T-cell (primary cell): ENCODE measurements at places on chromosomes 3 and 15.

DNA sequence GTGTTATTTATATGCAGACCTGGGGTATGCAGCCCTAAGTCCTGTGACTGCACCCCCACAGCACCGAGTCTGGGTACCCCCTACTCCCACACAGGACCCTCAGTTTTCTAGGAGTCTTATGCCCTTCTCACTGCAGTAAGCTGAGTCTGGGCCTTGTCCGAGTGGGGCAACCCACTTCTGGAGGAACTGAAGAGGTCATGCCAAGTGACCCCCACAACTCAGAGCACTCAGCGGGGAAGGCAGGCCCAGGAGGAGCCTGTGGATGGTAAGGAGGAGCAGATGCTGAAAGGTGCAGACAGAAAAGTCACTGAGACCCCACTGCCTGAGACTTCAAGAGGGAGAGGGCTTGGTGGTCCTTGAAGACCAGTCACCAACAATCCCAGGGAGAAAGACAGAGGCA lies 56.1 kb upstream of the FGD5 start:
- no peak overlapping the region for H3K4me3 ChIP-seq
- no peak overlapping the region for H3K27ac ChIP-seq
- H3K4me1 ChIP-seq: no peaks in the 10 kb centered on the region
- H3K27me3 ChIP-seq: no peaks in the 10 kb centered on the region
- no peaks in the 10 kb centered on the region for H3K36me3 ChIP-seq

DNA sequence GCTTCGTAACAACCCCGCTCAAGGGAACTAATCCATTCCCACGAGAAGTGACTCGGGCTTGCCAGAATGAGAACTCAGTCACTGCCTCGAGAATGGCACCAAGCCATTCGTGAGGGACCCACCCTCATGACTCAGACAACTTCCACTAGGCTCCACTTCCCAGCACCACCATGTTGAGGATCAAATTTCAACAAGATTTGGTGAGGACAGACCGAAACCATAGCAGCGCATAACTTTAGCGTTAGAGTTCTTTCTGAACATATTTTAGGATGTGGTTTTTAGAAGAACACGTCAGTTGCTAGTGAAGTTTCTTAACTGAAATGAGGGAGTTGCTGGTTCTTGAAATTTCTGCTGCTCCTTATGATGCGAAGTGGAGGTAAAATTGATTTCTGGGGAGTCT lies 13.5 kb downstream of the PTPRG start:
- H3K4me1 ChIP-seq: no peaks in the 10 kb centered on the region
- H3K4me3 ChIP-seq: no peak overlapping the region
- DNase-seq: no peak
- H3K36me3 ChIP-seq: no peaks in the 10 kb centered on the region
- no peaks in the 10 kb centered on the region for H3K27me3 ChIP-seq

DNA sequence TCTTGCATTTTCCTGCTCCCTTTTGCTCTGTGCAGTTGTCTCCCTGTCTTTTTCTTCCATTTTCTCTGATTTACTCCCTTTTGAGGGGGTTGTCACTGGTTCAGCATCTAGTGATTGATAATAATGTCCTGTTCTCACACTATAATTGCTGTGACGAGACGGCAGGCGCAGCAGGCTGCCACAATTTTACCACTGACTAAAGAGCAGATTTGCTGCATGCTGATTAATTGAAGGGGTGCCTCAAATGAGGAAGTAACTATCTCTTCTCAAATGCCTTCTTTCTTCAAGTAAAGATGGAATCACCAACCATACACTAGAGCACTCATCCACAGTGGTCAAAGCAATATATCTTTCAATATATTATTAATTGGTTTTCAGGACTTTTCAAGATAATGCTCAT lies 219.3 kb downstream of the CBLB start:
- H3K36me3 ChIP-seq: no peaks in the 10 kb centered on the region
- no peak overlapping the region for H3K27ac ChIP-seq
- no peak overlapping the region for H3K4me3 ChIP-seq
- no peak for DNase-seq

- H3K27ac ChIP-seq: no peak overlapping the region
- H3K27me3 ChIP-seq: no peaks in the 10 kb centered on the region
- DNase-seq: no peak
- H3K4me3 ChIP-seq: no peak overlapping the region
- H3K4me1 ChIP-seq: peaks cover 12% of the 10 kb centered on the region
These were observed 14.2 kb downstream of the EIF4E3 start for GRCh38 chr3:71710906-71711494.

DNA sequence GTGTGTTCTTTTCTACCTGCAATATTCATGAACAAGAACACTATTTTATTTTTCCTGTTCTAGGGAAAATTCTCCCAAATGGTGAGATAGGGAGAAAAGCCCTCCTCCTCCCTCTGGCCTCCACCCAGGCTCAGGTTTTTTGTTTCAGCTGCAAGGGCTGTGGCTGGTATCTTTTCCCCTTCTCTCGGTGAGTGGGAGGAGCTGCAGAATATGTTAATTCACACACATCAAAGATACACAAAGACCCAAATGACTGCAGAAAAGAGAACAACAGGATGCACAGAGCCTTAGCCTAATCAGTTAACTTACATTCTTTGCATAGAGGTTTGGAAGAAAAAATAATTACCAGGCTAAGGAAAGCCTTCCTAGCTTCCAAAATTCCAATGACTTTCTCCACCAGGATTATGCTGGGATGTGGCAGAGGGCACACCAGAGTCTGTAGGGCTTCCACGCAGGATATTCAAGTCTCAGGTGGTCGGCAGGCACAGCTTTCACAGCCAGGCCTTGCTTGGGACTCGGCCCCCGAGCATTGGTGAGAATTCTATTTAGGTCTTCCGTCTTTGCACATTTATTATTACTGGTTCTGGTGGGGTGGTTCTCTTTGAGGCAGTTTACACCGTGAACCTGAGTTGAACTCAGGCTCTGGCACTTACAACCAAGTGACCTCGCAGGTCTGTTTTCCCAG lies 64.9 kb downstream of the ABHD5 start:
- no peaks in the 10 kb centered on the region for H3K36me3 ChIP-seq
- no peak overlapping the region for H3K4me3 ChIP-seq
- peaks cover 41% of the 10 kb centered on the region for H3K4me1 ChIP-seq
- H3K27me3 ChIP-seq: no peaks in the 10 kb centered on the region

DNA sequence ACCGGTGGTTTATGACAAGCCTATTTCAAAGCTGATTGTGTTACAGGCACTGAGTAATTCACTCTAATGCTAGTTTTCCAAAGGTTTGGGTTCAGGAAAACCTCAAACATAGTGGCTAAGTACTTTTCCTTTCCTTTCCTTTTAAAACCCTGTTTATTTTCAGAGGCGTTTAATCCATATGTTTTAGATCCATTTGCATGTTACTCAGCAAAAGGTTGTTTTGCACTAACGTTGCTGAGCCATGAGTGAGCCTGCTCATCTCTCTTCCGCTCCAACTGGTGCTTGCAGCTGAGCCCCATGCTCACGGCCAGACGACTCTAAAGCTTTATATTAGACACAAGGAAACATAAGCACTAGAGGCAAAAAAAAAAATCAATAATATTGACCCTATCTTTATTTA lies 9.4 kb downstream of the CEMIP start:
- H3K4me1 ChIP-seq: no peaks in the 10 kb centered on the region
- peaks cover 11% of the 10 kb centered on the region for H3K27me3 ChIP-seq
- no peak overlapping the region for H3K27ac ChIP-seq
- DNase-seq: no peak
- H3K4me3 ChIP-seq: no peak overlapping the region
- no peaks in the 10 kb centered on the region for H3K36me3 ChIP-seq

GRCh38 chr3:12831301-12831866 lies 10.0 kb downstream of the RPL32 start:
- H3K4me1 ChIP-seq: no peaks in the 10 kb centered on the region
- H3K36me3 ChIP-seq: peaks cover 23% of the 10 kb centered on the region
- no peak for DNase-seq
- H3K27ac ChIP-seq: no peak overlapping the region
- no peak overlapping the region for H3K4me3 ChIP-seq
- H3K27me3 ChIP-seq: no peaks in the 10 kb centered on the region

DNA sequence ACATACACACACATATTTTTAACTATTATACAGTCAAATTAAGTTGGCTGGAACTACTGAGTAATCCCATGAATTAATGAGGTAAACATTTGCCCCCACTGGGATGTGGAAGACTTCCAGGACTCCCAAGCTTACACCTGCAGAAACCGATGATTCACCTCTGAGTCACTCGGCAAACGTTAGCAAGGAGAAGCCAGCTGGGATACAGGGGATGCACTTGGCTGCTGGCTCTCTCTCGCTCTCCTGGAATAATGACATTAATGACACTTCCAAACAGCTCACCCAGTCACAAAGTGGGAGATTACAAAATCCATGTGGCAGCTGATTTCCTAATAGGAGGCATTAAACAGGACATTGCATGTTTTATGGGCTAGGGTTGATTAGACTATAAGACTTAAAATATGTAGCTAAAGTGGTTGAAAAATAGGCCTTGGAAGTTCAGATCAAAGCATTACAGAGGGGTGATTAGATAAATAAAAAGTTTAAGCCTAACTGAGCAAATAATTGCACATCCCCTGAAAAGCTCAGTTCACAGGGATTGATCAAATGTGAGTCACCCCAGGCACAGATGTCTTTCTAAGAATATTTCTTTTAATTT lies 500.9 kb downstream of the SOX2 start:
- no peaks in the 10 kb centered on the region for H3K36me3 ChIP-seq
- H3K4me1 ChIP-seq: no peaks in the 10 kb centered on the region
- no peak for DNase-seq
- H3K27ac ChIP-seq: no peak overlapping the region
- no peaks in the 10 kb centered on the region for H3K27me3 ChIP-seq

- H3K36me3 ChIP-seq: no peaks in the 10 kb centered on the region
- peaks cover 12% of the 10 kb centered on the region for H3K27me3 ChIP-seq
- no peaks in the 10 kb centered on the region for H3K4me1 ChIP-seq
- H3K27ac ChIP-seq: no peak overlapping the region
- no peak for DNase-seq
These were observed 47.6 kb upstream of the SPATA12 start for GRCh38 chr3:57012847-57013246.

DNA sequence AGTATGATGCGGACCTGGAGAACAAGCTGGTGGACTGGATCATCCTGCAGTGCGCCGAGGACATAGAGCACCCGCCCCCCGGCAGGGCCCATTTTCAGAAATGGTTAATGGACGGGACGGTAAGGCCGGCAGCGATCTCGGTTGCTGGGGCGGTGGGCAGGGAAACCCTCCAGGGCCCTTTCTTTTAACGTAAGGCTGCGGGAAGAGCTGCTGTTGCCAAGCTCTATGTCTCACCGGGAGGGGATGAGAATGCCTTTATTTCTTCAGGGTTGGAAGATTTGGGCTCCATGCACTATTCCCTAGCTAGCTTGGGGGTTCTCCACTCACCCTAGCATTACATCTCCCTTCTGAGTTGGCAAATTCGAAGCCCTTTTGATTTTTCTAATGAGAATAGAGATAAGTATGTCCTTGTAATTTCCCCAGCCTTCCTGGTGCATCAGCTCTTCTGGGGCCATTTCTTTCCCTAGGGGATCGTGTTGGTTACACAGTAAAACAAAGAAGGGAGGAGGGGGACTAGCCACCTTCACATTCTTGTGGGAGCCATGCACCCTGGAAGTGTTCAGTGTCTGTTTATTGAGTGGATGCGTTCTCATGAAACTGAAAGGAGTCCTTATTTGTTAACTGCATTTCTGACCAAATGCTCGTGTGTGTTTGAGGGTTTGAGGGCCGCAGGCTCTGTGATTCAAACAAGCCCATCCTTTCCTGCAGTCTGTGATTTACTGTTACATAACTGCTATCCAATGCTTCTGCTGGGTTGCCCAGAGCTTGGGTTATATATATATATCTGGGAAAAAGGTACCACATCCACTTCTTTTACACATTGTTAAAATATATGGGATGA lies 982 bp downstream of the TAGLN3 start:
- peaks cover 29% of the 10 kb centered on the region for H3K4me1 ChIP-seq
- no peak for DNase-seq
- no peak overlapping the region for H3K4me3 ChIP-seq
- no peaks in the 10 kb centered on the region for H3K36me3 ChIP-seq

GRCh38 chr3:129304146-129304961 lies 25.7 kb downstream of the HMCES start:
- no peaks in the 10 kb centered on the region for H3K27me3 ChIP-seq
- peaks cover 56% of the 10 kb centered on the region for H3K36me3 ChIP-seq
- peaks cover 9% of the 10 kb centered on the region for H3K4me1 ChIP-seq
- no peak overlapping the region for H3K27ac ChIP-seq
- no peak overlapping the region for H3K4me3 ChIP-seq

DNA sequence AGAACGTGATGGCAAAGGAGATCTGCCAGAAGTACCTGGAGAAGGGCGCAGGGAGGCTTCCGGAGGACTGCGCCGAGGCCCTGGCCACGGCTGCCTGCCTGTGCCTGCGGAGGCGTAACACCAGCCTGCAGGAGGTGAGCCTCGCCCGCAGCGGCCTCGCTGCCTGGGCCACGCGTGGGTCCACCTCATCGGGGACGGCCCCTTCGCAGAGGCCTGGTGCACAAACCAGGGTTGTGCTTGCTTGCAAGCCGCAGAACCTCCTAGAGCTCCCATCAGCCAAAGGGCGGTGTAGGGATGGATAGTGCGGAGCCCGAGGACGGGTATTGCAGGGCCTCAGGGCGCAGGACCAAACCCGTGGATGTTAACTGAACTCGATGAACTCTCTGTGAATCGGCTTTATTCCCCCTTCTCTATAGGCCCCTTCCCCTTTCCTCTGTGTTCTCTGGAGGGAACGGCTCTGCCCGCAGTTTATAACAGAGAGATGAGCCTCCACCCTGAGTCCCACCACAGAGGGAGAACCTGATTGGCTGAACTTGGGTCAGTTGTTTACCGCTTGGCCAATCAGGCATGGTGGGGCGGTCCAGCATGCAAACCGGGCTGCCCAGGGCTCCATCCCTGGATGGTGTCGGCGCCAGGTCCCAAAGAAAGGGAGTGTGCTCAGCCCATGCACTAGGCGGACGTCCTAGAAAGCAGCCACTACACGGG lies 13.6 kb upstream of the TATDN2 start:
- peaks cover 31% of the 10 kb centered on the region for H3K36me3 ChIP-seq
- no peak overlapping the region for H3K27ac ChIP-seq
- no peaks in the 10 kb centered on the region for H3K27me3 ChIP-seq
- H3K4me3 ChIP-seq: no peak overlapping the region

- peaks cover 28% of the 10 kb centered on the region for H3K27me3 ChIP-seq
- no peaks in the 10 kb centered on the region for H3K36me3 ChIP-seq
- DNase-seq: no peak
- no peak overlapping the region for H3K4me3 ChIP-seq
- H3K27ac ChIP-seq: no peak overlapping the region
- H3K4me1 ChIP-seq: no peaks in the 10 kb centered on the region
These were observed 44.0 kb upstream of the PCSK6 start for GRCh38 chr15:101533371-101534140.

DNA sequence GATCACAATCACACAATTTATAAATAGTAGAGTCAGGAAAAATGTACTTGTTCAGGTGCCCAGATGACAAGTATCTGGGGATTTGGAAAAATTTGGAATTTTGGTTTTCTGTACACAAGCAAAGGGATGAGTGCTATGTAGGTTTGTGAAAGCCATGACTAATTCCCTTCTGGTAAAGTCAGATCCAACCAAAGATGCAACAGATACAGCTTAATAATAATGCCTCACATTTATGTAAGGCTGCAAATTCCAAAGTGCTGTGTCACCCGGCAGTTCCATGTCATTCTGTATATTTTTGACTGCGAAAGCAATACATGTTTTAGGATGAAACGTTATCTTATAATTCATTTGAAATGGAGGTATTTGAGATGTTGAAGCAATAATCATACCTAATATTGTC lies 102.7 kb upstream of the AGBL1 start:
- no peak overlapping the region for H3K27ac ChIP-seq
- no peak for DNase-seq
- H3K36me3 ChIP-seq: no peaks in the 10 kb centered on the region
- no peak overlapping the region for H3K4me3 ChIP-seq
- no peaks in the 10 kb centered on the region for H3K27me3 ChIP-seq
